ENCODE measurements at places on chromosomes 1 and 21.

DNA sequence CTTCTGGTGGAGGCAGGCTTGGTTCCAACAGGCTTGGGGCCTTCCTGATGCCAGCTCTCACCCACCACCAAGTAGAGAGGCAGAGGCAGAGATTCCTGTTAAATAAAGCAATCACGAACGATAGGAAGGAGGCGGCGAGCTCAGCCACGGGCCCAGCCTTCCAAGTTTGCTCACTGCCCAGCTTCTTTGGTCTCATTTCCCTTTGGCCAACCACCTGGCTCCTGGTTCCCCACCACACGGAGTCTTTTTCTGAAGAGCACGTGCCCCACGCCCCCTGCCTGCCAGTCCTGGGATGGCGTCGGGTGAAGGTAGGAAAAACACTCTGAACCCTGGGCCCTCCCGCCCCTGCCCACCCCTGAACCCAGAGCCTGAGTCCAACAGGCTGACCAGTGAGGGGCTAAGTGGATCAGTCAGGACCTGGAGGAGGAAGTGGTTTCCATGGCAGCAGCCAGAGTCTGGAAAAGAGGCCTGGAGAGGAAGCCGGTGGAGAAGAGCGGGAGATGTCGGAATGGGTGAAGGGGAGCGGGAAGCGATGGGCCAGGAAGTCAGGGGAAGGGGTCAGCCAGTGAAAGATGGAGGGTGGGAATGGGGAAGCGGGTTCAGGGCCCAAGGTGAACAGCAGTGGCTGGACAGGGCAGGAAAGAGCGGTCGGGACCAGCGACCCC, 158.2 kb upstream of the KLHDC7A start:
- DNase-seq = no peak

DNA sequence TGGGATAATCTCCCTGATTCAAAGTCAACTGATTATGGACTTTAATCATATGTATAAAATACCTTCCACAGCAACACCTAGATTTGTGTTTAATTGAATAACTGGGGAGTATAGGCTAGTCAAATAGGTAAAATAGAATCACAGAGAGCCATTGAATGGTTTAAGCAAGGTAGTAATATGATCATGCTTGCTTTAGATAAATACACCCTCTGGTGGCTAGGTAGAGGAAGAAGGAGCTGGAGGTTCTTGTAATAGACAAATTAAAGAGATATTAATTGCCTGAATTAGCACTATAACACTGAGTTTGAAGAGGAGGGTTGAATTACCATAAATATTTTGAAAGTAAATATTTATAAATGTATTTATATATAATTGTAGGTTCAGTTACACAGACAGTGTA, 40.3 kb downstream of the DIRAS3 start:
- DNase-seq = no peak

GRCh38 chr1:206489980-206490770, 17.2 kb upstream of the RASSF5 start:
- no peak for DNase-seq

DNA sequence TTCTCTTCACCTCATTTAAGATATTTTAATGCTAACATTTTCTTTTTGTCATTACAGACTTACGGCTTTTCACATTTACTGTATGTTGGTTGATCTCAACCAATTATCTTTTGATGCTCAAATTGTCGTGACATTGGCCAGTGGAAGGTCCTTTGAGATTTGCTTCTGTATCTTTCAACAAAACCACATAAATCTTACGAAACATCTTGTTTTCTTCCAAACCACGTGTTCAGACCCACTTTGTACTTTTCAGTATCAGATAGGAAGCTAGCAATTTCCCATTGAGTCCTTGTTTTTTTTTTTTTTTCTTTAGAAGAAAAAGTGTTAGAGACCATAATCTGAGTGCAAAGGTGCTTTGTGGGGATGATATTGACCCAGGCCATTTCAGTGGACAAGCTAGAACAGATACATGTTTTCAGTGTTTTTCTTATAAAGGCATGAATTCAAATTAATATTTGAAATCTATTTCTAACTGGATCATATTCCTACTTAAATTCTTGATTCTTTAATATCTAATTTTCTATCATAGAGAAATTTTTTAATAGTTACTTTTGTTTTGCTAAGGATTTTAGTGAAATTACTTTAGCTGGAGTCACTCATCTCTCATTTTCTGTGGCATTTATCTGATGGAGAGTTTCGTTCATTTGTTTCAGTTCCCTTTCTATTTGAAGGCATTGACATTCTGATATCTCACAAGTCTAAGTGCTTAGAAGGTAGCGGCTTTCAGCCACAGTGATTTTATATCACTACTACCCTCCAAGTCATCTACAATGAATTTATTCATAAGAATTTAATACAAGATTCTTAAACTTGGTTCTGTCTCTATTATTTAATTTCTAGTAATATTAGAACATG, 26.7 kb downstream of the ATG4C start:
- DNase-seq = no peak

DNA sequence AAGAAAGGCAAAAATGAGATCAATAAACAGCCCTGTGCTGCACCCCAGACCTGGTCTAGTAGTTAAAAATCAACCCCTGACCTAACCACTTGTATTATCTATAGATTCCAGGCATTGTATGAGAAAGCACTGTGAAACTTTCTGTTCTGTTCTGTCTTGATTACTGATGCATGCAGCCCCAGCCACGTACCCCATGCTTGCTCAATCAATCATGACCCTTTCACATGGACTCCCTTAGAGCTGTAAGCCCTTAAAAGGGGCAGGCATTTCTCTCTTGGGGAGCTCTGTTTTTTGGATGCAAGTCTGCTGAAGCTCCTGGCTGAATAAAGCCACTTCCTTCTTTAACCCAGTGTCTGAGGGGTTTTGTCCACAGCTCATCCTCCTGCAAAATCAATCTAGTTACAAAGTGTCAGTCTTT, 24.2 kb upstream of the CD34 start:
- no peak for DNase-seq

DNA sequence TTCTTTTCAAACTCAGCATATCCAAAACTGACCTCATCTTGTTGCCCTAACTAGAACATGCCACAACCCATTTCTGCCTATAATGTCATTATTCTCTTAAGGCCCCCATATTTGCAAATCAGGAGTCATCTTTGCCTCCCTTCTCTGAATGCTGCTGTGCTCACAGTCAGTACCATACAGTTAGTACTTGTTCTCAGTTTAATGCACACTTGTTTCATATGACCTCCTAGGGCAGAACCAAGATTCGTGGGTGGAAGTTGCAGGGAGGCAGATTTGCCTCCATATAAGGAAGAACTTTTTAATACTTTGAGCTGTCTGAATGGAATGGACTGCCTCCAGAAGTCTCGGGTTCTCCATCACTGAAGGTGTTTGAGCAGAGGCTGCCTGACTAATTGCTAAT, 9.2 kb downstream of the CAP1 start:
- DNase-seq = no peak

- no peak for DNase-seq
Observed at GRCh38 chr1:174276087-174276486, 116.8 kb downstream of the RABGAP1L start.

- DNase-seq = no peak
Observed at GRCh38 chr21:35438643-35439404, 389.7 kb upstream of the RUNX1 start.

- no peak for DNase-seq
Observed at GRCh38 chr1:64934115-64934877, 32.1 kb downstream of the JAK1 start.

DNA sequence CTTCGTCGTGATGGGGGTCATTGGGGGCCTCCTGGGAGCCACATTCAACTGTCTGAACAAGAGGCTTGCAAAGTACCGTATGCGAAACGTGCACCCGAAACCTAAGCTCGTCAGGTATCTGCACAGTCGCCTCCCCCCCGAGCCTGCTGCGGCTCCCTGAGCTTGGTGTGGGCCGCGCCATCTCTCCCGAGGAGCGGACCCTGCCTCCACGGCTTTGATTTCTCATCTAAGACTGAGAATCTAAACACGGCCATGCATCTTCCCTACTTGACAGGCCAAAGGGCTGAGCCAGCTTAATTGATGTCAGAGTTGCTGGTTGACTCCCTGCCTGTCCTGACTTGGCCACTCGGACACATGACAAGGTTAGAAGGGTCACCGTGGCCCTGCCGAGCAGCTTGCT, 19.1 kb downstream of the NPPA start:
- no peak for DNase-seq

DNA sequence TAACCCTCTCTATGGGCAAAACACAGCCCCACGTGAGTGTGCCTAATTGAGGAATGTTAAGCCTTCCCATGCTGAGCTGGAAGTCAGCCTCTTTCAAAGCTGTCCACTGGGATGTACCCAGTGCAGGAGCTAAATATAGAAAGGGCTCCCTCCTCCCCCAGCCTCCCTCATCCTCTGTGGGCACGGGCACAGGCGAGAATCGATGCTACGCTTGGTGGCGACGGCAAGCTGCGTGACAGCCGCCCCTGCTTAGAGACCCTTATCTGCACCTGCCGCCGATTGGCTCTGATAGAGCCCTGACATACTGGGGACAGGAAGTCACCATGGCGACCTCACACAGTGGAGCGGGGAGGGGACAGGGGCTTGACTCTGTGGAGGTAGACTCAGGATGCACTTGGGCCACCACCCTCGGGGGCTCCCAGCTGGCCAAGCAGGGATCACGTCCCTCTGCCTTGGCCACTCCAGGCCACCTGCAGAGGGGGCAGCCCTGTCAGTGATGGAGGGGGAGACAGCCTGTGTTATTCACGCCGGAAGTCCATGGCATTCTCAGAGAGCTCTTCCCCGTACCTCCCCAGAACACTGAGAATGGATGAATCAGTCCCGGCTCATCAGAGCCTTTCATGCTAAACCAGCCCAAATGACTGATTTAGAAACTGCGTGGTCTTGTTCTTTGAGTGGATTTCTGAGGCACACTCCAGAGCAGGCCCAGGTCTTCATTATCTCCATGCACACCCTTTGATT, 84.8 kb downstream of the KCND3 start:
- no peak for DNase-seq

GRCh38 chr1:14611792-14612191, 13.3 kb downstream of the KAZN start:
- no peak for DNase-seq

- no peak for DNase-seq
Observed at GRCh38 chr1:100953960-100954730, 58.3 kb downstream of the SLC30A7 start.

- no peak for DNase-seq
Observed at GRCh38 chr21:23695443-23695842, 1911.8 kb downstream of the MRPL39 start.

DNA sequence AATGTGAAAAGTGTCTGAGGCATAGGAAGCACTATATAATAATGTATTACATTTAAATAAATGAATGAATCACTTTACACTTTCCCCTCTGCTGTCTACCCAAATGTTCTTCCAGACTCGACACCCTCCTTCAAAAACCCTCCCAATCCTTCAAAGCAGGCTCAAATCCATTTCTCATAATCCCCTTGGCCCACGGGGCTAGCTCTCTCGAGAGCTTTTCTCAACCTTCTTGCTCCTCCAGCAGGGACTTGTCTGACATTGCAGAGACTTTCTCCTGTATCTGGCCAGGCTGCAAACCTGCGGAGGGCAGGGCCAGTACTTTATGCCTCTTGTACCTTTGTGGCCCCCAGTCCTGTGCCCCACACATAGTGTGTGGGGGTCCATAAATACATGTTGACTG, 14.1 kb upstream of the CNTN2 start:
- DNase-seq = no peak

DNA sequence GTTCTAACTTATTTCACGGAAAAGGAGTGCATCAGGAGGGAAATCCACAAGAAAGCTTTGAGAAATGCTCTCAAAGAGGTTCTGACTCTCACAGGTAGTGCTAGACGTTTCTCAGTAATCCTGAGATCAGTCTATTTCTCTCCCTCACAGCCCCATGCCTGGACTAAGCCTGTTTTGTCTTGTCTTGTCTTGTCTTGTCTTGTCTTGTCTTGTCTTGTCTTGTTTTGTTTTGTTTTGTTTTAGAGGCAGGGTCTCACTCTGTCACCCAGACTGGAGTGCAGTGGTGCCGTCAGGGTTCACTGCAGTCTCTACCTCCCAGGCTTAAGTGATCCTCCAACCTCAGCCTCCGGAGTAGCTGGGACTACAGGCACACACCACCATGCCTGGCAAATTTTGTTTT, 133.3 kb upstream of the SGIP1 start:
- no peak for DNase-seq

DNA sequence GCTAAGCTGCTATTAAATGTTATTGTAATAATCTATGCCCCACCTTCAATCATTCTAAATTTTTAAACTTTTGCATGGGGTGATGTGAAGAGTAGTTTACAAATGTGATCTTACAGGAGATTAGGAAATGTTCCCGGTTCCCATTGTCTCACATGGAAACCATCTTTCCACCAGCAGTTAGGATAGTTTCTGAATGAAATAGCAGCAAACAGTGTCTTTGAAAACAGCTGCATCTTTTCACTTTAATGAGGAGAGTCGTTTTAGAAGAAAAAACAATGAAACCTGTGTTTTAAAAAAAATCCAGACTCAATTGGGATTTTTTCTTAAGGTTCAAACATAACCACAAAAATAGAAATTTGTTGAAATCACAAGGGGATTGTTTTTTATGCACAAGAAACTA, 134.2 kb downstream of the TLR5 start:
- DNase-seq = no peak

DNA sequence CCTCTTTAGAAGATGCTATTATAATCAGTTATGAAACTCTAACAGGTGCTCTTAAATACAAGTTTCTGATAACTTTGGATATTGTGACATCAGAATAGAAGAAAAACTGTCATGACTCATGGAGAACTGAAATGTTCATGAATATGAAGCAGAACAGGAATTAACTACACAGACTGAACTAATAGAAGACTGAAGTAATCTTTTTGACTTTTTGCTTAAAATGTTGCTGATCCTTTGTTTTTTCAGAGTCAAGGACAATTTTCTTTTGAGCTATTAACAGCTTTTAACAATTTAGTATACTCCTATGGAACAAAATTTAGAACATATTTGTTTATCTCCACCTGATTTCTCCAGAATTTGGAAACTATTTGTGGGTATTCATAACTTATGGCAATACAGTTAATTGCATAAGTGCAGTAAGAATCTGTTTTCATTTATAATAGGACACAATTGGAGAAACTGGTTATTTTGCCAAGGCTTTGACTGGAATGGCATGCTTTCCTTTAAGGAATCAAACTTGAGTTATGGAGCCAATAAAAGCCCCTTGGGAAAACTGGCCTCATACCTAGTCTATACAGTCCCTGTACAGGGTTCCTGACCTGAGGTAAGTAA, 18.7 kb upstream of the PLA2G5 start:
- DNase-seq = no peak

GRCh38 chr1:3483801-3484444, 29.5 kb downstream of the ARHGEF16 start:
- no peak for DNase-seq

DNA sequence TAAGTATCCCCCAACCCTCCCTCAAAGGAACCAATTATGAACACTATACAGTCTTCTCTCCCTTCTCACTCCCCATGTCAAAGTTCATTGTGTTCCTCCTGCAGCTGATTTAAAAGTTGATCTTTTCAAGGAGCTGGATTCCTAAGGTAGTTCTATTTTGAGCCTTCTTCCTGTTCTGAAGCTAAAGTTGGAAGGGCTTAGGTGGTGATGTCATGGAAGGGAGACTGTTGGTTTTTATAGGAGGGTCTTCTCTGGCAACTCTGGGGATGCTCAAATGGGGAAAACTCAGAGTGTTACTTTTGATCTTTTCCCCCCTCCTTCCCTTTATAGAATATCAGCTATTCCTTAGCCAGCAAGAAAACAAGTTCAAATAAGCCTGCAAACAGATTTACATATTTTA, 83.0 kb upstream of the AK4 start:
- no peak for DNase-seq
